ENCODE measurements at places on chromosomes 13 and 19.
A peak's percentile ranks its signal among the peaks of the same experiment; 100 is the strongest.

DNA sequence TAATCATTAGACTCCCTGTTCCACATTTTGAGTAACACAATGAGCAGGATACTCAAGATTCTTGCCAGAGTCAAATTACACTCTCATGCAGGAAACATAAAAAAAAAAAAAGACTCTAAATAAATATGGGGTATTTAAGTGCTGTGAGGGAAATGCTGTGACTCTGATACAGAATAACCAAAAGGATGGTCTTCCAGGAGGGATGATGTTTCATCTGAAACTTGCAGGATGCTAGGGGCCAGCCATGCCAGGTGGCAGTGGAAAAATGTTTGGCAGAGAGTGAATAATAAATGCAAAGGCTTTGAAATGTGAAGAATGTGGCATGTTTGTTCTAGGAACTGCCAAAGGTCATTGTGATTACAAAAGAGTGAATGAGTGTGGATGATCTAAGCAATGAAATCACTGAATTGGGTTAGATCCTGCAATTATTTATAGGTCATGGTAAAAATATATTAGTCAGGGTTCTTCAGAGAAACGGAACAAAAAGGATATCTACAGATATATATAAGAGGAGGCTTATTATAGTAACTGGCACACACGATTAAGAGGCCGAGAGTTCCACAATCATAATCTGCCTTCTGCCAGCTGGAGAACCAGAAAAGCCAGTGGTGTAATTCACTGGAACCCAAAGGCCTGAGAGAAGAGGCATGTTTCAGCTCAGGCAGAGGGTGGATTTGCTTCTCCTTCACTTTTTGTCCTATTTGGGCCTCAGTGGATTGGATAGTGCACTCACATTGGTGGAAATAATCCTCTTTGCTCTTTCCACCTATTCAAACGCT, 1832.8 kb upstream of the MIR17HG start:
- DNase-seq = no peak

DNA sequence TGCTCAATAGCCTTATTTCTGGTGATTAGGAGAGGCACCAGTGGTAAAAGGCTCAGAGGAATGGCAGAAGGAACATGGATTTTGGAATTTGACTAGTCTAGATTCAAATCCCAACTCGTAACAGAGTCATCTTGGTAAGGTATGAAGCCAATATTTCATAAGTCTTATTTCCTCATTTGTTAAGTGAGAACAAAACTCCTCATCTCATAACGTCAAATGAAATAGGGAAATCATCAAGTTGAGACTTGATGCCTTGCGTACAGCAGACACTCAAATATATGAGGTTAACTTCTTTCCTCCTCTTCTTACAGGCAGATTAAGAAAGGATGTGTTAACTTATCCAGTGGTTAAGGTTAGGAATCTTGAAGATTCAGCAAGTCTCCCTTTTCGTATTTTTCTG, 189.2 kb downstream of the DLEU7 start:
- DNase-seq = no peak

- no peak for DNase-seq
These were observed 69.2 kb downstream of the PIBF1 start for GRCh38 chr13:72850959-72851677.

- no peak for DNase-seq
These were observed at the start of gene NCCRP1 for GRCh38 chr19:39196860-39197562. Gene NCCRP1 (plus strand): TSS chr19:39196964. CDS start chr19:39196983, 19 bp downstream.

DNA sequence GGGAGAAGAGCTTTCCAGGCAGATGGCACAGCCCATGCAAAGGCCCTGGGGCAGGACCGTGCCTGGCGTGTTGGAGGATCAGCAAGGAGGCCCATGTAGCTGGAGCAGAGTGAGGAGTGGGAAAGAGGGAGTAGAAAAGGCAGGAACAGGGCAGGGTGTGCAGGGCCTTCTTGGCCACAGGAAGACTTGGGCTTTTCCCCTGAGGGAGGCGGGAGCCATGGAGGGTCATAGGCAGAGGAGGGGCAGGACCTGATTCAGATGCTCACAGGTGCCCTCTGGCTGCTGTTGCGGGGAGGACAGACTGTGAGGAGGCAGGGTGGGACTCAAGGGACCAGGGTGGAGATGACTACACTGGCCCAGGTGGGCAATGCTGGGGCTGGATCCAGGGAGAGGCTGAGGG, 13.8 kb upstream of the PTPRS start:
- no peak for DNase-seq

DNA sequence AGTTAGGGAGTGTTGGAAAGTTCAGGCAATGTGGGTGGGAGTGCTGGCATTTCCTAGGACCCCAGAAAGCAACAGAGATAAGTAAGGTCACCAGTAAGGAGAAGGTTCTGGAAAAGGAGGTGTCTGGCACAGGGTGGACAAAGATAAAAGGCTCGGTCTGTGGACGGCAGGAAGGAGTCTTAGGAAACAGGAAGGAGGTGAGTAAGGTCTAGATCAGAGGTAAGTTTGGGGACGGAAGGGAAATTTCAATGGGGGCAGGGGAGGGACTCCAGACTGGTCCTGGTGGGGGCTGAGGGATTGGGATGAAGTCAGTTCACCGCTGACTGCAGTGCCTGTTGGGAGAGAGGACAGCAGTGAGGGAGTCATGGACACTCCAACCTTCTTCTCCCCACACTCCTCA, 7.8 kb upstream of the OPA3 start:
- no peak for DNase-seq

- DNase-seq = no peak
These were observed 122.0 kb downstream of the SIPA1L3 start for GRCh38 chr19:38028913-38029510.

DNA sequence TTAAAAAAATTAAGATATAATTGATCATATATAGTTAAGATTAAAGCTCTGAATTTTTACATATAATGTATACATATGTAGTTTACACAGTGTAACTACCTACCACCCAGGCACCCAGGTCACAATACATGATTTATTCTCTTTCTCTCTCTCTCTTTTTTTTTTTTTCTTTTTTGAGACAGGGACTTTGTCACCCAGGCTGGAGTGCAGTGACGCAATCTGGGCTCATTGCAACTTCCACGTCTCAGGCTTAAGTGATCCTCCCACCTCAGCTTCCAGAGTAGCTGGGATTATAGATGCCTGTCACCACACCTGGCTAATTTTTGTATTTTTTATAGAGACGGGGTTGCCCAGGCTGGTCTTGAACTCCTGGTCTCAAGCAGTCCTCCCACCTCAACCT, 18.8 kb upstream of the CLASRP start:
- no peak for DNase-seq

DNA sequence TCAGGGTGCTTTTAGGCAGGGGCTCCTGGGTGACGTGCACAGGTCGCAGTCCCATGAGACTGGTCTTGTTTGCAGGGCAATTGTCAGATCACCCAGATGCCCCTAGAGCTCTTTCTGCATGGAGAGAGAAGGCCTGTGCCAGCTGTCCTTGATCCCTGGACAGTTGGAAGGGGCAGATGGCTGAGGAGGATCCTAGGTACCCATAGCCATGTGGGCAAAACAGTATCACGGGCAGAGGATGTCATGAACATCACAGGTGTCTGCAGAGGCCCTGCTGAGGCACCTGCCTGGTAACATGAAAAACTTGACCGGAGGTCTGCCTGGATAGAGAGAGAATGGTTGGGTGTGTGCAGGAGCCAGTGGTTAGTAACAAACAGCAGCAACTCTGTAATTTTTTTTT, 99.3 kb downstream of the ZNF536 start:
- peak; percentile 66 for DNase-seq

GRCh38 chr13:97316390-97316789, 94.3 kb downstream of the MBNL2 start:
- no peak for DNase-seq

DNA sequence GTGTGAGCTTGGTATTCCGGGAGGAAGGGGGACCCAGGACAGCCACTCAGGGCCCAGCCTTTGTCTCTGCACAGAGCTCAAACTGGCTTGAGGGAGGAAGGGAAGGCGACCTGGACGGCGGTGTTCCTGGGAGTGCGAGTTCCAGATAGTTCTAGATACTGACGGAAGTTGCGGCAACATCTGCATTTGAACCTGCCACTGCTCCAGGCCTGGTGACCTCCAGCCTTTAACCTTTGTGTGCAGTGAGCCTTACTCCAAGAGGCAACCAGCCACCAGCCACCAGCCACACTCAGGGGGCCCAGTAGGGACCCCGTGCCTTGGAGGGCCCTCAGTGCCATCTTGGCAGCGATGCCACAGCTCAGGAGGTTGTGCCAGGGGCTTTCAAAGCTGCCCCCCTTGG, 15.5 kb upstream of the ZBTB7A start:
- no peak for DNase-seq

DNA sequence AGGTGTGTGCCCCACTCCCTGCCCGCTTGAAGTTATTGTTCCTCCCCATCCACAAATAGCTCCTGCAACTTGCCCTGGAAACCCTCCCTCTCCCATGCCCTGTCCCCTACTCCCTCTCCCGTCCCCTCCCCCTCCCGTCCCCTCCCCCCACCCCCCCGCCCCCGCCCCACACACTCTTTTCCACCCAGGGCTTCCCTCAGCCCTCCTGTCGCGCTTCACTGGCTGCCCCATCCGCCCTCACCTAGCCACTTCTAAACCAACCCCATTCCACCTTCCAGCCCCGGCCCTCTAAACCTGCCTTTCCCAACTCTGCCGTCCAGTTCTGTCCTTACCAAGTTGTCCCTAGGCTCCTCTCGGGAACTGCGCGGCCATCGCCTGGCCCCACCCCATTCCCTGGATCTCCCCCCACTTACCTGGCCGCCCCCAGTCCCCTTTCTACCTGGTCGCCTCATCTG, 993 bp downstream of the RGL3 start:
- no peak for DNase-seq

- no peak for DNase-seq
These were observed 563.1 kb downstream of the EFNB2 start for GRCh38 chr13:105972306-105972721.

DNA sequence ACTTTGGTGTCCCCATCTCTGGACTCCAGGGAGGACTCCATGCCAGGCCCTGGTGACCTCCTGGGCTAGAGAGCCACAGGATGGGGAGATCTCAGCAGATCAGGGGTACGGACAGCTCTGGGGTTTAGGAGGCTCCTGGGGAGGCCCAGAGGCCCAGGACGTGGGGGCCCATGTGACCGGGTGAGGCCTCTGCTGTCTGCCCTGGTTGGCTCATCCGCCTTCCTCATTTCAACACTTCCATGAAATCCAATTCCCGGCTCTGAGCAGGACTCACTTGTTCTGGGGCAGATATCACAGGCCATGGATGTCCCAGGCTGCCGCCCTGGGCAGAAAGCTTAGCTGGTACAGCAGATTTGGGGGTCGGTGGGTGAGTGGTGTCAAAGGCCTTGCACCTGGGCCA, 1.1 kb upstream of the PRAM1 start:
- no peak for DNase-seq

DNA sequence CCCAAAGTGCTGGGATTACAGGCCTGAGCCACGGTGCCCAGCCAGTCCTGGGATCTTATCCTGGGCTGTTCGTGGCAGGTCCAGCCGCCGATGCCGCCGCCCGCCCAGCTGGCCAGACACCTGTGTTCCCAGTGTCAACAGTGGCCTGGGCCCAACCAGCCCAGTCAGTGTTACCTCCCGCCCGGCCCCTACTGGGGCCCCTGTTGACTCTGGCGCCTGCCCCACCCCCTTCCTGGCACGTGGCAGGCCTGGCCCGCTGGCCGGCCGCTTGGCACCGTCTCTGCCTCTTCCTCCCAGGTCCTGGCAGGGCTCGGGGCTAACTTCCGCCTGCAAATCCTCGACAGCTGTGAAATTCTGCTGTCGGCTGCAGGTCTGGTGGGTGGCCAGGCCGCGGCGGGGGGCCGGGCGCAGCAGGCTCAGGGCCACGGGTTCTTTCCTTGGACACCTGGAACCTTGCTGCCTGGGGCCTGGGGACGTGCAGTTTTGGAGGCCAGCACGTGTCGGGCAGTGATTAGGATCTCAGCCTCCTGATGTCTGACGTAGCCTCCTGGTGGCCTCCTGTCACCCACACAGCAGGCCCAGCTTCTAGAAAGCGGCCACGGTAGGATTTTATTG, 9.1 kb downstream of the ARID3A start:
- DNase-seq = peak; percentile 64

DNA sequence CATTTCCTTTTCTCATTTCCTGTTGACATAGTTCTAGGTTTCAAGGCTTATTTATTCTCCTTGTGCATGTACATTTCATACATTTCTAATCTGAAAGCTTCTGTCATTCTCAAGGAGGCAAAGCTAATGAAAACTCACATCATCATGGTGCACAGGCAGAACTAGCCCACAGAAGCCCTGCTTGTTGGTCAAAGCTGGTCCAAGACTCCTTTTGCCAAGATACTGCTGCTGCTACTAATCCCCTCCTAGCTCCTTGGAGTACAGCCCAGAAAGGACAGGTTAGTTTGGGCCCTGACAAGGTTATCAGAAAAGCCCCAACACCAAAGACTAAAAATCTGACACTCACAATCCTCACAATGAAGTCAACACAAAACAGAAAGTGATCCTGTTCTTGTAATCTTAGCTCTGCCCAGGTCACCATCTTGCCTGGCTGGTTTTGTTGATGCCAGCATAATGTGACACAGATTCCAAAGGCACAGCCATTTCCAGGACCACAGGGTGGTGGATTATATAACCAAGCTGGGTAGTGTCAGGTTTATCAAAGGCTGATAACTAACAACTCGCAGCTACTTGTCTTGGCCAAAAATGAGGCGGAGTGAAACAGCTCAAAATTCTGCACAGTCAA, 417.4 kb downstream of the NDFIP2 start:
- DNase-seq = peak; percentile 72
